ENCODE measurements at places on chromosomes 3 and 15.
A peak's percentile ranks its signal among the peaks of the same experiment; 100 is the strongest.

- H3K4me3 ChIP-seq = no peak overlapping the region
- H3K36me3 ChIP-seq = no peaks in the 10 kb centered on the region
These were observed 11.8 kb upstream of the FAM174B start for GRCh38 chr15:92667287-92667904.

DNA sequence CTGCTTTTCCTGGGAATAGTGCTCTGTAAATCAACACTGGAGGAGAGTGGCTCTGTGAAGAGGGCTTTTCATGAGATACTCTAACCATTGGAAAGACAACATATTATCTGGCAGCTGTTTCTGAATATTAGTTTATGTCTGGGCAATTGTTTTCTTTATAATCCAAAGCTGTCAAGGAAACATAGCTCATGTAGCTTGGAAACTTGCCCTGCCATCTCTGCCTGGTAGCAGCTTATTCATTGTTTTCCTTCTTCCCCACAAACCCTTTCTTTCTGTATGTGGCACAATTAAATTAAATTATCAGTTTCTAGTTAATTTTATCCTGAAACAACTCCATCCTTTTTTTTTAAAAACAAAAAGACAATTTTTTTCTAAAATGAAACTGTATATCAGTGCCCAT, 160.0 kb downstream of the EDEM1 start:
- H3K36me3 ChIP-seq = no peaks in the 10 kb centered on the region
- peaks cover 3% of the 10 kb centered on the region for H3K27me3 ChIP-seq
- no peaks in the 10 kb centered on the region for H3K4me1 ChIP-seq
- no peak overlapping the region for H3K4me3 ChIP-seq
- no peak overlapping the region for H3K27ac ChIP-seq

DNA sequence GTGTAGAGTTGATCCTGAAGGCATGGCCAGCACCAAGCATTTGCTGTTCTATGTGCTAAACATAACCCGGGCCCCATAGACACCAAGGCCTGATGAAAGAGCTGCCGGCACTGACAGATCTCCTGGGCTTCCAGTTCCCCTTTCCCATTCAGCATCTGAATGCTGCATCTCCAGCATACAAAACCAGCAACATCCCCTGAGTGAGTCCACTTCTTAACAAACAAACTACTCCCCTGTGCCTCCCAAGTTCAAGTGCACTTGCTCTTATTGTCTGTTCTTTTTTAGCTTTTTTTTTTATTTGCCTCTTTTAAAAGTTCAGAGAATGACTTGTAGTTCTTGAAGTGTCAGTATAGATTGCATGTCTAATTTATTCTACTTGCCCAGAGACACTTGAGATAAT, 156.0 kb downstream of the EDEM1 start:
- no peaks in the 10 kb centered on the region for H3K36me3 ChIP-seq
- DNase-seq = no peak
- H3K27ac ChIP-seq = no peak overlapping the region
- no peak overlapping the region for H3K4me3 ChIP-seq
- H3K4me1 ChIP-seq = no peaks in the 10 kb centered on the region
- peaks cover 3% of the 10 kb centered on the region for H3K27me3 ChIP-seq

GRCh38 chr3:177618873-177619733, 421.8 kb upstream of the TBL1XR1 start:
- H3K27me3 ChIP-seq = no peaks in the 10 kb centered on the region
- H3K36me3 ChIP-seq = no peaks in the 10 kb centered on the region
- no peak for DNase-seq

DNA sequence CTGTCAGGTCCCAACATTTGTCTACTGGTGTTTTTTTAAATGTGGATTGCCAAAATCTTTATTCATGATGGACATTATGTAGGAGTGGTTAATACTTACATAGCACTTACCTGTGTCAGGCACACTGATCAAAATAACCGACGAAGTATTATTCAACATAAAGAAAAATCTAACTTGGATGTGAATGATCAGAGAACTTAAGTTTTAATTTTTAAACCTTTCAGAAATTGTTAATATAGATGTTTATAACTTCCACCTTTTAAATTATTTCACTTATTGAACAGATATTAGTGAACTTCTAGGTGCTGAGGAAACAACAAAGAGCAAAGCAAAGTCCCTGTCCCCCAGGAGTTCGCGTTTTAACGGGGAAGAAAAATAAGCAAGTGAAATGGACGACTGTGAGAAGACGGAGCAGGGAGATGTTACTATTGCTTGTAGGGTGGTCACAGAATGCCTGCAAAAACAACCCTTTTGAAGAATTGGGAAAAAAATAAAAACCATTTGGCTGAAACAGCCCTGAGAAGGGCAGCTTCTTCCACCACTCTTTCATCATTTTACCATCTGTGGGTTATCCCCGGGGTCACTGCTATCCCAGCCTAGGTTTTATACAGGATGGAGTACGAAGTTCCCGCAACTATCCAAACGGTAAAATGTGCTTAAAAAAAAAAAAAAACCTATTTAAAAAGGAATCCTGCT, 915 bp upstream of the APH1B start:
- DNase-seq = no peak
- no peaks in the 10 kb centered on the region for H3K27me3 ChIP-seq
- H3K27ac ChIP-seq = no peak overlapping the region
- peaks cover 32% of the 10 kb centered on the region for H3K4me1 ChIP-seq

DNA sequence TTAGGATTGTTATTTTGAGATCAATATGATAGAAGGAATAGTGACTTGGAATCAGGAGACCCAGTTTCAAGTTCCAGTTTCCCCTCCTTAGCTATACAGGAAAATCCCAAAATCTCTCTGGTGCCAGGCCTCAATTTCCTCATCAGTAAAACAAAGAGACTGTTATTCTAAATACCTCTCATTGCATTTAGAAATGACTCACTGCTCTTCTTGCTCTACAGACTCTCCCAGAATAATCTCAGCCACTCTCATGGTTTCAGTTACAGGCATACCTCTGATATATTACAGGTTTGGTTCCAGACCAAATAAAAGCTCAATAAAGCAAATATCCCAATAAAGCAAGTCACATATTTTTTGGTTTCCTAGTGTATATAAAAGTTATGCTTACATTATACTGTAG, 28.3 kb downstream of the IMPG2 start:
- DNase-seq = no peak
- H3K4me1 ChIP-seq = no peaks in the 10 kb centered on the region
- no peaks in the 10 kb centered on the region for H3K27me3 ChIP-seq
- no peak overlapping the region for H3K27ac ChIP-seq
- peaks cover 11% of the 10 kb centered on the region for H3K36me3 ChIP-seq

- H3K4me1 ChIP-seq = peaks cover 41% of the 10 kb centered on the region
- H3K27ac ChIP-seq = no peak overlapping the region
- H3K4me3 ChIP-seq = no peak overlapping the region
- DNase-seq = no peak
- peaks cover 11% of the 10 kb centered on the region for H3K36me3 ChIP-seq
These were observed 204.9 kb downstream of the KLHL25 start for GRCh38 chr15:85589851-85590250.

DNA sequence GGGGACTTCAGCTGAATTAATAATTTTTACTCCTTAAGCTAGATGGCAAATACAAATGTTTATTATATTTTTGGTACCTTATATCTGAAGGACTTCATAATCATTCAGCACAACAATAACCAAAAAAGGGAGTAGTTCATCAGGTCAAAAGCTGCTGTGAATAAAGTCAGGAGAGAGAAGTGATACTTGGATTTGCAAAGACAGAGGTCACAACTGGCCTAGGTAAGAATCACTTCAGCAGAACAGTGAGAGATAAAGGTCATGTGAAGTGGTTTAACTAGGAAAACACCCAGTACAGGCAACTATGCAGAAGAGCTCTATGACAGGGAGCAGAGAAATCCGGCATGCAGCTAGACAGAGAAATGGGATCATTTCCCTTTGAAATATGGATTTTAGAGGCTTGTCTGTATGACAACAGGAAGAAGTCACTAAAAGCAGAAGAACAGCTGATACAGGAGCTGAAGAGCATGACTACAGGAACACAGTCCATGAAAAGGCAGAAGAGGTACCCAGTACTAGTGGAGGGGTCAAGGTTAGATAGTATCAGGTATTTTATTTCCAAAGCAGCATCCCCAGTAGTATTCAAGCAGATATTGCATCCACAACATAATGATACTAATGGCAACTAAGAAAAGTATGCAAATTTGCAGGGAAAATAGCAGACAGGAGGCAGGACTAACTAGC, 25.7 kb downstream of the ZMAT3 start:
- peaks cover 35% of the 10 kb centered on the region for H3K36me3 ChIP-seq
- H3K27me3 ChIP-seq = no peaks in the 10 kb centered on the region
- no peak overlapping the region for H3K4me3 ChIP-seq
- no peak overlapping the region for H3K27ac ChIP-seq

DNA sequence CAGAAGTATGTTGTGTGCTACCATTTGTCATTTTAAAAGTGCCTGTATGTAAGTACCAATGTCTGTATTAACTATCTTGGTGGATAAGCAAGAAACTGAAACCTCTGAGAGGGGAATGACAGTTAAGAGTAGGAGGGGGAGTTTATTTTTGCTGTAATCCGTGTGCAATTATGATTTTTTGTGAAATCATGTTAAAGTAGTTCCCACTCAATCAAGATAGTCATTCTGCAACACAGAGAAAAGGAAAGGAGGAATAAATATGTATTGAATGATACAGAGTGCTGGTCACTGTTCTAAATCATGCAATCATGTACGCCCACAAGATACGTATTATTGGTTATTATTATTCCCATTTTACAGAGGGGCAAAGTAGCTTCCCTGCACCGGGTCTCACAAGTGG, 105.1 kb upstream of the UBE2E1 start:
- no peaks in the 10 kb centered on the region for H3K27me3 ChIP-seq
- no peak overlapping the region for H3K4me3 ChIP-seq
- no peak for DNase-seq
- no peak overlapping the region for H3K27ac ChIP-seq

DNA sequence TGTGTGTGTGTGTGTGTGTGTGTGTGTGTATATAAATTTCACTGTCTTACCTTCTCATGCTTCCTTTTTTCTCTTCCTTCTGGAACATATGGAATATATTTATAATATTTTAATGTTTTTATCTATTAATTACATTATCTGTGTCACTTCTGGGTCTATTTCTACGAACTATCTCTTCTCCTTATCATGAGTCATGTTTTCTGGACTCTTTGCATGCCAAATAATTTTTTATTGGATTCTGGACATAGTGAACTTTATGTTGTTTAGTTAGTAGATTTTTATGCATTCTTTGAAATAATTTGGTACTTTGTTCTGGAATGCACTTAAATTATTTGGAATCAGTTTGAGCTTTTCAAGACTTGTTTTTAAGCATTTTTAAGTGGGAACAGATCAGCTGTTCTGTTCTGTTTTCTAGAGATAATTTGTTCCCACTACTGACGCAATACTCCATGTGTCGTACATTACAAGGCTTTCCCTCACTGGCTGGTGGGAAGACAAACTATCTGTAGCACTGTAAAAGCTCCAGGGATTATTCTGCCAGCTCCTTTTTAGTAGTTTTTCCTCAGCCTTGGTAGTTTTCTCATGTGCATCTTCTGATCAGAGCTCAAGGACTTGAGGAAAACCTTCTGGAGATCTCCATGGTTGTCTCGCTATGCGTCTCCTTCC, 302.0 kb downstream of the CLSTN2 start:
- H3K27me3 ChIP-seq = no peaks in the 10 kb centered on the region
- H3K27ac ChIP-seq = no peak overlapping the region
- H3K4me3 ChIP-seq = no peak overlapping the region

DNA sequence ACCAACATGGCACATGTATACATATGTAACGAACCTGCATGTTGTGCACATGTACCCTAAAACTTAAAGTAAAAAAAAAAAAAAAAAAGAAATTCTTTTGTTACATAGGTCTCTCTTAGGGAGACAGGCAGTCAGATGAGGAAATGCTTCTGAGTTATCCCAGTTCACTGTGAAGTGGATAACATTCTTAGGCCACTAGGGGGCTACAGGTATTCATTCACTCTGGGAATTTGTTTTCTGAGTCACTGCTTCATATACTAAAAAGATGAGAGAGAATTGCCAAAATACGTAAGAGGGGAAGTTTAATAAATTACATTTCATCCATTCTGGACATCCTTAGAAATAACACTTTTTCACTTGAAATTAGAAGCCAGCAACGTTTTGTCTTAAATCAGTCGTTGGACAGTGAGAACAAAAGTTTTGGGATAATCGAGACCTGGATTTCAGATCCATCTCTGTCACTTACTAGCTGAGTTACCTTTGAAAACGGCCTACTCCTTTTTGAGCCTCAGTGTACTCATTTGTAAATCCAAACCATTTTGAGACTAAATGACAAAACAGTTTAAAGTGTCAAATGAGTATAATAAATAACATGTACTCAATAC, 738.4 kb upstream of the ALCAM start:
- no peaks in the 10 kb centered on the region for H3K27me3 ChIP-seq
- H3K4me1 ChIP-seq = no peaks in the 10 kb centered on the region

- peaks cover 53% of the 10 kb centered on the region for H3K4me1 ChIP-seq
- peak; percentile 27 for DNase-seq
- no peak overlapping the region for H3K27ac ChIP-seq
- peak overlapping the region; percentile 70 for H3K4me3 ChIP-seq
- no peaks in the 10 kb centered on the region for H3K27me3 ChIP-seq
These were observed 18.1 kb downstream of the CSPG4 start for GRCh38 chr15:75694241-75695182.

- H3K27me3 ChIP-seq = no peaks in the 10 kb centered on the region
- H3K4me3 ChIP-seq = no peak overlapping the region
- H3K4me1 ChIP-seq = no peaks in the 10 kb centered on the region
- no peak overlapping the region for H3K27ac ChIP-seq
- no peak for DNase-seq
These were observed 95.0 kb downstream of the NFKBIZ start for GRCh38 chr3:101944308-101944707.

GRCh38 chr3:144141496-144141895, 169.9 kb downstream of the DIPK2A start:
- H3K36me3 ChIP-seq = no peaks in the 10 kb centered on the region
- H3K27ac ChIP-seq = peak overlapping the region; percentile 70
- no peaks in the 10 kb centered on the region for H3K27me3 ChIP-seq
- H3K4me3 ChIP-seq = no peak overlapping the region

GRCh38 chr3:155362808-155363689, 69.6 kb upstream of the STRIT1 start:
- peaks cover 36% of the 10 kb centered on the region for H3K4me1 ChIP-seq
- no peaks in the 10 kb centered on the region for H3K27me3 ChIP-seq
- DNase-seq = no peak
- peak overlapping the region; percentile 88 for H3K27ac ChIP-seq

DNA sequence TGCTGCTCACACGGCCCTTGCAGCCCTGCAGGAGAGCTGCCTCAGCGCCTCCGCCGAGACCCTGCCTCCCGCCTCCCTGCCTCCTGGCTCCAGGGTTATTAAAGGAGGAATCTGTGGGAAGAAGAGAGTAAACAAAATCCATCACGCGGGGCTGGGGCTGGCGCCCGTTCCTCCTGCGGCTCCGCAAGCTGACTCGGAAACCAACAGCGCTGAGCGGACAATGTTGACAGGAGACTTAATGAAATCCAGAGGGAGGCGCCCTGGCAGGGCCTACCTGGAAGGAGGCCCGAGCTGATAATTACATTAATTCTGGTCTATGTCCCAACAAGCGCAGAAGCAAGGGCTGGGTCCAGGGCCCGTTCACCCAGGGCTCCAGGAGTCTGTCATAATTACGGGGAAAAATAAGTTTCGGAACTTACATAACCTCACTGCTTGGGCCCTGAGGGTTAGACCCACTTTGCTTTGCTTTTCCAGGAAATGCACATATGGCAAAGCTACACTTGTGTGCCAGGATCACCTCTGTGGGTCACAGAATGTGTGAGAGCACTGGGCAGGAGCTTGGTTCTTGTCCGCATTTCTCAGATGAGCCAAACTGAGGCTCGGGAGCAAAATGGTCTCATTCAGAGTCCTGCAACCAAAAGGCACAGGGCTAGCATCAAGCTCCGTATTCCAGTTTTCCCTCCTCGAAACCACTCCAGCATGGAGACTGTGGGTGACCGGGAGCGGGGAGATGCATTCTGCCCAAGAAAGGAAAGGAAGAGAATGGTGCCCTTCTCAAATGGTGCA, 43.8 kb upstream of the SLC6A6 start:
- no peak for DNase-seq
- no peaks in the 10 kb centered on the region for H3K36me3 ChIP-seq
- H3K27me3 ChIP-seq = no peaks in the 10 kb centered on the region
- no peak overlapping the region for H3K4me3 ChIP-seq
- no peaks in the 10 kb centered on the region for H3K4me1 ChIP-seq
